ENCODE measurements at places on chromosomes 4 and X.

DNA sequence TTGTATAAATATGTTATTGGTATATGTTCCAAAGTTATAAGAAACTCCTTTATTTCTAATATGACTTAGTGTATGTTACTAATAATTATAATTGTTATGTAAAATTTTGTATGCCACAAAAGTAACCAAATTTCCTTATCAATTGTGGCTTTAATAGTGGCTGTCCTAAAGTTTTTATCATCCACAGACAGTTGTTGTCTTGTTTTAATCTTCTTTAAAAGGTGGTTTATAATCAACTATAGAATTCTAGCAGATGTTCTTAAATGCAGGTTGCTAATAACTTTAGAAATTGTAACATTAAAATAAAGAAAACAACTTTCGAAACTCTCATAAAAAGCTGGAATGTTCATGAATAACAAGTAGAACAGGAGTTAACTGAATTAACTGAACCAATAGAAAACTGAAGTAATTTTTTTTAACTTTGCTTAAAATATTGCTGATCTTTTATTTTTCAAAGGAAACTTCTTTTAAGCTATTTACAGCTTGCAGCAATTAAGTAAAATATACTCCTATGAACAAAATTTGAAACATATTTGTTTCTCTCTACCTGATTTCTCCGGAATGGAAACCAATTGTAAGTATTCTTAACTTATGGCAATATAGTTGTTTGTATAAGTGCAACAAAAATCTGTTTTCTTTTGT lies 24.3 kb downstream of the HSD17B11 start:
- no peak for DNase-seq

GRCh38 chr4:112979881-112980421 lies 69.5 kb upstream of the ANK2 start:
- DNase-seq = no peak

- no peak for DNase-seq
Measured at GRCh38 chrX:17537723-17538243, 162.8 kb downstream of the NHS start.

DNA sequence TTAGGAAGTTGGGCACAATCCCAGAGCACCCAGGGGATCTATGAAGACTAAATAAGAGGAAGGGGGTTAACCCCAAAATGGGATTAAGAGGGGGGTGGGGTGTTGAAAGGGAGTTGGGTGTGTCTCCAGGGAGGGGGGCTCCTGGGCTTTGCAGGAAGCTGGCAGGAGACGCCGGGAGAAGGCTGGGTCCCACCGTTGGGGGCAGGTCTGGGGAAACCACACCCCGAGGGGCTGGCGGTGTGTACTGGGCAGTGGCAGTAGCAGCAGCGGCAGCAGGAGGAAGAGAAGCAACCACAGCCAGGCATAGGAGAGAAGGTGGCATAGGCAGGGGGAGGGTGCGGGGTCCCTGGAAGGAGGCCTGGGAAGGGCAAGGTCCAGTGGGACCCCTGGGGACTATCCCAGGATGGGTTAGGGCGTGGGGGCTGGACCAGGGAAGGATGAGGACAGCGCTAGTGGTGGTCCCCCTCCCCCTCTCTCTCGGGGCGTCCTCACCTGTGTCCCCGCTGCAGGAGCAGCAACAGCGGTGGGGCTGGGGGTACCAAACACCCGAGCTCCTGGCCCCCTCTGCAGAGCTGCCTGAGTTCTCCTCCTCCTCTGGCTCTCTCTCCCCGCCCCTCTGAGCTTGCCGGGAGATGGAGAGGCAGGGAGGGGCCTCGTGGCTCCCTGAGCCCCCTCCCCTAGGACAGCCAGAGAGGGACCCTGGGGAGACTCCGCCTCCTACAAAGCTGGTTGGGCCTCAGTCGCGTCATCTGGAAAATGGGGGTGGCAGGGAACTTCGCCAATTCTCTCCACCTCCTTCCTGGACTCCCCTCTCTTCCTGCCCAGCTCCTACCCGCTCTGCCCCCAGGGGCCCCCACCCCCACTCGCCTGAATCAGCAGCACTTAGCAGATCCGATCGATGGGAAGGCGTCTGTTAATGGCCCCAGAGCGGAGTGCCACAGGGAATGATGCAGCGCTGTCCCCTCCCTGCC lies at the start of gene KCND1:
Gene KCND1, minus strand, starts transcription at position 596 of the 971 bp plus-strand sequence. CDS start 1,573 bp downstream, outside the sequence.
- DNase-seq = peak; percentile 46

GRCh38 chrX:120426599-120426998 lies 42.5 kb downstream of the LAMP2 start:
- peak; percentile 19 for DNase-seq

DNA sequence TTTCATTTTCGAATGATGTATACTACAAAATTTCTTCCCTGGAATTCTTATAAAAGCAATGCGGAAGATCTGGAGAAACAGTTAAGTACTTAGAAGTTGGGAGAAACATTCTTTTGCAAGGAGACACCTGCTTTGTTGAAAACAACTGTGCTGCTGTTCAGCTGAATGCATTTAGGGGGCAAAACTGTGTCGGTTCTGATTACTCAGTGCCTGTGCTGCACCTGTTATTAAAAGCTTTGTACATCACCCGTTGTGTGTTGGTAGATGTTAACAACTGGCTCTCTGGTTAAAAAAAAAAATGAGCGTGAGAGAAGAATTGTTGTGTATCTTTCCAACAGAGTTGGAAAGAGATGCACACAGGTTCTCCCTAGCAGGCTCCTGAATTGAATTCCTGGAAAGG lies 184.1 kb upstream of the HHIP start:
- DNase-seq = no peak

GRCh38 chr4:183349673-183350072 lies 27.4 kb upstream of the CLDN24 start:
- peak; percentile 61 for DNase-seq

DNA sequence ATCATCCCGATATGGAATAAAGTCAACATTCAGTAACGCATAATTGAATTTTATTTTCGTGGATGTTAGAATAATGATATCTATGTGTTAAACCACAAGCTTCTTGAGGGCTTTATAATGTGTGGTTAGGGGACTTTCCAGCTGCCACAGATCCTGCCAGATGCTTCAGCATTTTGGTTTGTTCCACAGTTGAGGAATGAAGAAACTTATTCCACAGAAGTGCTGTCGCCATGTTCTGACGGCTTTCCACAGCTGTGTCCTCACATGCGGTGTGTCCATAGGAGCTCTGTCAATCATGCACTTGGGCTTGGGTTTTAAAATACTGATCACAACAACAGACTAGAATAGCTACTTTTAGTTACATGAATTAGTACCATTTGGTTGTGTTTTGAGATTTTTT lies 411.9 kb downstream of the TRIML1 start:
- peak; percentile 9 for DNase-seq

- no peak for DNase-seq
Measured at GRCh38 chr4:147328756-147329446, 152.0 kb upstream of the EDNRA start.

GRCh38 chr4:43277003-43277402 lies 384.5 kb downstream of the GRXCR1 start:
- DNase-seq = peak; percentile 69

DNA sequence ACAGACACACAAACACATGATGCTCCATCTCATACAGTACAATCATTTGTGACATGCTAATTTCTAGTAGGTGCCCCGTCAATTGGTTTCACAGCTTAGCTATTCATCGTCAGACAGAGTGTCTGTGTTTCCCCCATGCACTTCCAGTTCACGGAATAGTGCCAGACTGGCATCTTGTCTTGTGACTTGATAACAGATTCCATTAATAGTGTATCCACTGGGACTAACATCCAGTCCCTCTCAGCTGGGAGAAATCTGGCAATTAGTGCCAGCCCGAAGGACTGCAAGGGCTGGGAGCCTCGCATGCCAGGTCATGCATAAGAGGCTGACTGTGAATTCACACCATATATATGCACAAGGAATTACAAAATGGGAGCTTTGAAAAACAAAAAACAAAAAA lies 20.2 kb upstream of the GATB start:
- DNase-seq = no peak

GRCh38 chr4:13980317-13981310 lies 353.1 kb upstream of the BOD1L1 start:
- DNase-seq = peak; percentile 96

DNA sequence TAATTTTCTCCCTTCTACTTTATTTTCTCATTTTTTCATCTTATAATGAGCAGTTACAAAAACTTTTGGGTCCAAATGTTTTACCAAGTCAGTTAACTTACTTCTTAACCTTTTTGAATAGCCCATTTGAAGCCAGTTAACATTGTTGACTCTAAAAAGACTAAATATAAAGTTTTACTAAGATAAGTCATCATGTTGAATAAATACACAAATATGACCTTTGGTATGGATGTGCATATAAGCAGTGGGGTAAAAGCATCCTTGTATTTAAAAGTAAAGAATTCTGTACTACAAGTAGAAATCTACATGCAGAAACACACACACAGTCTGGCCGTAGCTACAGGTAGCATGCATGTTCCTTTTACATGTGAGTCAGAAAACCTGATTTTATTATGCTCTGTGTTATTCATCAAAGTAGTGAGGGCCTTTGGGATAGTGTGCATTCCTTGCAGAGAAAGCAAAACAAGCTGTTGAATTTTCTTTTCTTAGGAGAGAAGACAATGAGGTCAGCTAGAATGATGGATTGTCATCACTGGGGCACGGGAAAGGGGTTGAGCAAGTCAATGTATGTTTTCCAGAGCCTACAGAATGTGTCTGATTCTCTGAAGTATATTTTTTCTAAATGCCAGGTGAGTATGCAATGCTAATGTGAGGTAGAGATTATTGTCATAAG lies 533.2 kb upstream of the AGA start:
- peak; percentile 54 for DNase-seq

GRCh38 chr4:122050841-122051240 lies 99.0 kb upstream of the TRPC3 start:
- no peak for DNase-seq

DNA sequence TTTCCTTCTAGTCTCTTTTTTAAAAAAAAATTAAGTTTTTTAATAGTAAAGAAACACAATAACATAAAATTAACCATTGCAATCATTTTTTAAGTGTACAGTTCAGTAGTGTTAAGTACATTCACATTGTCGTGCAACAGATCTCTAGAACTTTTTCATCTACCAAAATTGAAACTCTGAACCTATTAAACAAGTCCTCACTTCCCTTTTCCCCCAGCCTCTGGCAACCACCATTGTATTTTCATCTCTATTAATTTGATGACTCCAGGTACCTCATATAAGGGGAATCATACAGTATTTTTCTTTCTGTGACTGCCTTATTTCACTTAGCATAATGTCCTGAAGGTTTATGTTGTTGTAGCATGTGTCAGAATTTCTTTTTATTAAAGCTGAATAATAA lies 31.8 kb downstream of the MSL3 start:
- DNase-seq = no peak

GRCh38 chrX:39955625-39956024 lies 142.1 kb downstream of the BCOR start:
- DNase-seq = no peak

DNA sequence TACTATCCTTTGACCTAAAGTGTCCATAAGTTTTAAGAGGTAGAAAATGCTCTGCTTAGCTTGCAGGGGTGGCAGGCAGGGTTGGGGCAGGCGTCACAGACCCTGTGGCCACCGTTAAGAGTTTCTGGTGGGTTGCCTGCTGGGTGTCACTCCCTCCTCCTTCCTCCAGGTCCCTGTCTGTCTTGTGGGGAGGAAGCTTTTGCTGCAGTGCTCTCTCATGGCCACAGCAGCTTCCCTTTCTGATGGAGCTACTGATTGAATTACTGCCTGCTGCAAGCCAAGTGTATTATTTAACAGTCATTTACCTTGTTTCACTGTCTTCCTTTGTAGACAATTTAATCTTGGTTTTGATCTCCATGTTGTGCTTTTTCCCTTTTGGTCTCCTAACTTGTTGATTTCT lies 384.6 kb downstream of the IDS start:
- DNase-seq = no peak

DNA sequence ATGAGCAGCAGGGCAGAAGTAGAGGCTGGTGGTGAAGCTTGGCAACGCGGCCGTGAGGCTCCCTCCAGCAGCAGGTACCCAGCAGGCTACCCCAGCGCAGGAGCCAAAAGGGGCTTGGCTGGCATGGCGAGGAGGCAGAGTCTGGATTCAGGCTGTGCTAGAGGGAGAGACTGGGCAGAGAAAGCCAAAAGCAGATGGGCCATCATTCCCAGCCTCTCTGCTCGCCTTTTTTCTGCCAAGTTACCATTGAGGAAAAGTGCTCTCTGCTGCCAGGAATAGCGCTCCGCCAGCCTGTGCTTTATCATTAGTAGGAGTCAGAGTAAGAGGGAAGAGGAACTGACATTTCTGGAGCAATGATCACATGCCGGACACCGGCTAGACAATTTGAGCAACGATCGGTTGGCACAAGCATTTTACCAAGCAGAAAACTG lies 28.7 kb upstream of the MAP3K15 start:
- no peak for DNase-seq

GRCh38 chr4:163132469-163133218 lies 34.0 kb downstream of the NAF1 start:
- DNase-seq = no peak

DNA sequence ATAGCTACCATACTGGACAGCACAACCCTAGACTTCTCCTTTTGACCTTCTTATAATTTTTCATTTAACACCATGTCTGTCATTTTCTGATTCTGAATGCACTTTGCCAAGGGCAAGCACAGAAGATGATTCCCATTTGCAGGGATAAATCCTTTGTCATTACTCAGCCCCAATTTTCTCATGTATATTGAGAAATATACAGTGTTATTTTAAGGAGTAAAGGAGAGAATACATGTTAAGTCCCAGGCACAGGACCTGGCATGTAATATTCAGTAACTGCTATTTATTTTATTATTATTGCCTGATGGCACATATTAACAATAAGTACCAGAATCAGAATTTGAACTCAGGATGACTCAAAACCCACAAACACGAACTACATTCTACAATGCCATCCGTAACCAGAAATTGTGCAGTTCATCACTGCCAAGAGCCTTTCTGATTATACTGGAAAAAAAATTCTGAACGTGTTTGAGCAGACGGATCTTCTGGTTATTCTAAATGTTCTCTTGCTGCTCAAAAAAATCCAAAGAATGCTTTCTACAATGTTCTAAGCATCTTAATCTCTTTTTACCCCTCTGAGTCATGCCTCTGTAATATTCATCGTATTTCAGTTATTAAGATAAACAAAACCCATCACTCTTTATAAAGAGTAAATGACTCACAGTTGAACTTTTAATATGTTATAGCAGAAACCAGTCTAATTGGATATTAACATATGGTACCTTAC lies 170.0 kb downstream of the MID1 start:
- peak; percentile 82 for DNase-seq

DNA sequence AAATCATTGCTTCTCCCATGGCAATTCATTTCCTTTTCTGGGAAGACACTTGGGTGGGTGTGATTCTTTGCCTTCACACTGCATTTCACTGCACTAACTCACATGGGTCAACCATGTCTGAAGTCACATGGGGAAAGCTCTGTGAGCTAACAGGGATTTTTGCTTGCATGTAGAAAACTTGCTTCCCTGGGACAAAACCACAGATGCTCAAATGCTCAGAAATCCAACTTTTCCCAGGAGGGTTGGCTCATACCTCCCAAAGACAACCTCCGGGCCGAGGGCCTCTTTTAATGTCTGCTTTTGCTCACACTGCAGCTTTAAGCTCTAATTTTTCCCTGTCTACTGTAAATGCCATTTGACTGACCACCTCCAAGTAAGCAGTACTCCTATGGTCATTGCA lies 1695.2 kb downstream of the STIM2 start:
- DNase-seq = peak; percentile 5
